ENCODE measurements at places on chromosomes 3 and 15.

GRCh38 chr3:50759015-50759414, 84.3 kb downstream of the DOCK3 start:
- DNase-seq = no peak

GRCh38 chr3:36833160-36833814, 68.9 kb upstream of the DCLK3 start:
- DNase-seq = no peak

DNA sequence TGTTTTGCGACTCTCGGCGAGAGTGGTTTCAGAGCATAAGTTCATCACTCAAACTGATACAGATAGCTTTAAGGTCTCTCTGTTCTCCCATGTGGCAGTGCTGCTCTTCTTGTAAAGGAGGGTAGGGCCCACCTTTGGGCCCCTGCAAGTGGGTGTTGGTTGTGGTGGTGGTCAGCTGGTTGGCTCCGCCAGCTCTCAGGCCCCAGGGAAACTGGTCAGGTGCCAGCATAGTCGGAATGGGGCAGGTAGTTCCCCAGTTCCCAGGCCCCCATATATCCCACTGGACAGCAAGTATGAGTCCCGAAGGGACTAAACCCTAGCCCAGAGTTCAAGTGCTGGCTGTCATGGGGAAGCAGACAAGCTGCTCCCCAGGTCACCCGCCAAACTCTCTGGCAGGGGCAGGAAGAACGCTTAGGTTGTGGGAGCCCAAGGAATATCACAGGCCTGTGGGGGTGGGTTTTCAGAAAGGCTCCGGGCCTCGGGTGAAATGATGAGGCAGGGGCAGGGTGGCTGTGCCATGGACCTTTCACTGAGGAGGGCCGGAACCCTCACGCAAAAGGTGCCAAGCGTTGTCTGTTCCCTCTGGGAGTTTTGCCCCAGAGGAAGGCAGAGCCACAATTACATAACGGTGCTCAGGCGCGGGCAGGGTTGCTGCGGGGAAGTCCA, 185.1 kb downstream of the EFHB start:
- DNase-seq = no peak

DNA sequence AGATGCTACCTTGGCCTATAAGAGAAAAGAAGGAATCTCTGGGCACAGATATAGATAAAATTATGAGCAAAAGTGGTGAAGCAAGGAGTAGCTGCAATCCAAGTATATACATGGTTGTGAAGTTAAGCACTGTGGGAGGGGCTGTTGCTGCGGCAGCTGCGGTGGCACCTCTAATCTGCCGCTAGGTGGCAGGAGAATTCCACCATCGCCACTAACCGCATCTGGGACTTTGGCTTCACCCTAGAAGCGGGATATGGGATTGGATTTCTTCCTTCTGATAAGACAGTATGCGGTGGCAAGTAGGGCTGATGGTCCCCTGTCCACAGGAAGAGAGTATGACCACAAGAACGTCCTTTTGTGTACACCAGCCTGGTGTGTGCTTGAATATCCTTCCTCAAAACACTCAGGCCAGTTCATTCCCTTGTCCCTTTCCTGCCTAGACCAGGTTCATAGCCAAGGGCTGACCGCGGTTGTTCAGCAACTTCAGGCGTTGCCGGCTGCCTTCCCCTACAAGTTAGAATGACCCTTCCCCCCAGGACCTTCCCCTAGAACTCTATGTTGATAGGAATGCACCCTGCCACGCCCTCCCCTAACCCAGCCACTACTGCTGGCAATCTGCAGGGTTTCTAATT, 5.1 kb downstream of the MAGEL2 start:
- peak; percentile 42 for DNase-seq

- no peak for DNase-seq
Observed at GRCh38 chr3:81707996-81708395, 53.4 kb downstream of the GBE1 start.

- DNase-seq = no peak
Observed at GRCh38 chr3:21174461-21174860, 576.5 kb downstream of the ZNF385D start.

- no peak for DNase-seq
Observed at GRCh38 chr3:66980791-66981190, 17.3 kb upstream of the KBTBD8 start.

DNA sequence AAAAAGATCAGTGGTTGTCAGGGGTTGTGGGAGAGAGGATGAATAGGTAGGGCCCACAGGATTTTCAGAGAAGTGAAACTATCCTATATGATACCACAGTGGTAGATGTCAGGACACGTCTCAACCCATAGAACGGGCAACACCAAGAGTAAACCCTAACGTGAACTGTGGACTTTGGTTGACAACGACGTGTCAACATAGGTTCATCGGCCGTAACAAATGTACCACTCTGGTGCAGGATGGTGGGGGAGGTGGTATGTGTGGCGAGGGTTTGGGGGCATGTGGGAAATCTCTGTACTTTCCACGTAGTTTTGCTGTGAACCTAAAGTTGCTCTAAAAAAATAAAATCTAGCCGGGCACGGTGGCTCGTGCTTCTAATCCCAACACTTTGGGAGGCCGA, 13.0 kb upstream of the PIGZ start:
- DNase-seq = no peak

- DNase-seq = no peak
Observed at GRCh38 chr15:72155003-72155621, 36.9 kb downstream of the SENP8 start.

DNA sequence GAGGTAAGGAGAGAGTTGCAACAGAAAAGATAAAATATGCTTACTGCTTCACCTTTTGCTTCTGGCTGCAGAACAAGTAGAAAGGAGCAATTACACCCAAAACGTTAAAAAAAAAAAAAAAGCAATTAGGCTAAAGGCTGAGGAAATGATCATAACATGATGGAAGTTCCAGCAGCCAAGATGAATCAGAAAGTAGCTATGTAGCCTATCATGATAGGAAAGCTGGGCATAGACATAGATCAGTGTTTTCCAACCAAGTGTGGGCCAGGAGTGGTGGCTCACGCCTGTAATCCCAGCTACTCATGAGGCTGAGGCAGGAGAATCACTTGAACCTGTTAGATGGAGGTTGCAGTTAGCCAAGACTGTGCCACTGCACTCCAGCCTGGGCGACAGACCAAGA, 52.6 kb downstream of the AGTR1 start:
- DNase-seq = no peak

- DNase-seq = no peak
Observed at GRCh38 chr3:171333784-171334464, 126.3 kb downstream of the TNIK start.

DNA sequence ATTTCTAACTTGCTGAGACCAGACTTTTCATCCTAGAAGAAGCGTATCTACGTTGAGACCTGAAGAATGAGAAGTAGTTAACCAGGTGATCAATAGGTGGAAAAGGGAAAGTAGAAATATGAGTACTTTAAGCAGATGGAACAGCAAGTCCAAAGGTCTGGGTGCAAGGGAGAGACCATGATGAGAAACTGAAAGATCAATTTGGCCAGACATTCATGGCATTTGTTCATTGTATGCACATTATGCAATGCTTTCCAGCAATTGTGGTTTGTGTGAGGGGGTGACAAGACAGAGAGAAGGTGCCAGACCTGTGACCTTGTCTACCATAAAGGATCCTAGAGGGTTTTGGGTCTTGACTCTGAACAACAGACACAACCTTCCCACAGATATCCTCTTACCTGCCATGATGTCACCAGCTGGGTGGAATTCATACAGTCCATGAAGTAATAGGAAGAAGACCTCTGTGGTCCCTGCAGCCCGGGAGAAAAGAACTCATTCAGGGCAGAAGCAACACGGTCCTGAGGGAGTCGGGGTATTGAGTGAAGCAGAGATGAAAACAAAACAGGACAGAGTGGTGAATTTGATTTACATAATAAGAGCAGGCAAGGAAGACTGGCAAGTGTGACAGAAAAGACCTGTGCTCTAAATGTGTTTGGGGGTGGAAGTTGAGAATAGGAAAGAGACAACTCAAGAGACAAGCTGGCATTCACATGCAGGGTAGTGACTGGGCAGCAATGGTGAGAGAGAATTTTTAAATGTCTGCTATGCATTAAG, 63.4 kb upstream of the PSMD6 start:
- no peak for DNase-seq

DNA sequence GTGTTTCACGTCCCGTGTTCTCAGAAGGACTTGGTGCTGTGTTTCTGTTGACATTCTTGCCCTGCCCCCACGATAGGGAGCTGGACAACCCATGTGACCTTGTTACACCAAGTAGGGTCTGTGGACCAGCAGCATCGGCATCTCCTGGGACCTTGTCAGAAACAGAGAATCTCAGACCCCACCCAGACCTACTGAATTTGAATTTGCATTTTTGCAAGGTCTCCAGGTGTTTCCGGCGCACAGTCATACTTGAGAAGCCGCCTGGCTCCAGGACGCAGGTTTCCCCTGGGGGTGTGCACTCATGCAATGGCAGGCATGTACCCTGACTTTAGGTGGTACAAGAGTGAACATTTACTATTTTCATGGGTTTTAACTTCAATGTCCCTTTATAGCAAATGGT, 117.9 kb downstream of the TLE3 start:
- no peak for DNase-seq

GRCh38 chr3:128262457-128262856, 109.2 kb downstream of the EEFSEC start:
- DNase-seq = no peak

- DNase-seq = no peak
Observed at GRCh38 chr3:193637831-193638230, 44.8 kb downstream of the OPA1 start.

GRCh38 chr3:36210840-36211651, 169.3 kb upstream of the STAC start:
- no peak for DNase-seq

- DNase-seq = no peak
Observed at GRCh38 chr3:56005196-56005805, 463.0 kb downstream of the ERC2 start.

- DNase-seq = no peak
Observed at GRCh38 chr15:68774521-68775235, 46.0 kb downstream of the ANP32A start.

DNA sequence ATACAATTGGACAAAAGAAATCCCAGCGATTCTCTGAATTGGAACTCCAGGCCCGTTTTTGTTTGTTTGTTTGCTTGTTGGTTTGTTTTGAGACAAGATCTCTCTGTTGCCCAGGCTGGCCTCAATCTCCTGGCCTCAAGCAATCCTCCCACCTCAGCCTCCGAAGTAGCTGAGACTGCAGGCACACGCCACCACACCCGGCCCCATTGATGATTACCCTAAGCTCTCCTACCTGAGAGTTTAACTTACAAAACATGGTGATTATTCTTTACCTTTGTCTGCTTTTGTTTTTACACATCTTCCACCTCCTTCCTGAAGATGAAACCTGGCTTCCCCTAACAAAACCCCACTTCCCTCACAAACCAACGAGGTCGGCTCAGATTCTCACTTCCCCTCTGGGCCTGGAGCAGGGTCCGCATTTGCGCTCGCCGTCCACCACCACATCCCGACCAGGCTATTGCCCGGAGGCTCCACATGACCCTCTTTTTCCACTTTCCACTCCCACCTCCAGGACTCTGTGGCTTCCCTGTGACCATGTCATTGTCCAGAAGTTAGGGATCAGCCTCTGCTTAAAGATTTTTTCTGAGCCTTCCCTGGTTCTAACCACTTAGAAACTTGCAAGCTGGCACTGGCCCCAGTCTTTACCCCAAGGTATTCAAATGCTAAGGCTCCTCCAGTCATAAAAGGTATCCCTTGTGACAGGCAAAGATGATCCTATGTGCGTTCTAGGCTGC, 14.8 kb downstream of the KLHL6 start:
- no peak for DNase-seq

DNA sequence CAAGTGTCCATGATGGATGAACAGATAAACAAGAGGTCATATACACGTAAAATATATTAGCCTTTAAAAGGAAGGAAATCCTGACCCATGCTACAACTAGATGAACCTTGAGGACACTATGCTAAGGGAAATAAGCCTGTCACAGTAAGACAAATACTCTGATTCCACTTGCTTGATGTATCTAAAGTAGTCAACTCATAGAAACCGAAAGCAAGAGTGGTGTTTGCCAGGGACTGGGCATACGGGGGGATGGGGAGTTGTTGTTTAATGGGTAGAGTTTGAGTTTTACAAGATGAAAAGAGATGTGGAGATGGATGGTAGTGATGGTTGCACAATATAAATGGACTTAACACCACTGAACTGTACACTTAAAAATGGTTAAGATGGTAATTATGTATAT, 65.4 kb downstream of the C3orf70 start:
- DNase-seq = no peak

DNA sequence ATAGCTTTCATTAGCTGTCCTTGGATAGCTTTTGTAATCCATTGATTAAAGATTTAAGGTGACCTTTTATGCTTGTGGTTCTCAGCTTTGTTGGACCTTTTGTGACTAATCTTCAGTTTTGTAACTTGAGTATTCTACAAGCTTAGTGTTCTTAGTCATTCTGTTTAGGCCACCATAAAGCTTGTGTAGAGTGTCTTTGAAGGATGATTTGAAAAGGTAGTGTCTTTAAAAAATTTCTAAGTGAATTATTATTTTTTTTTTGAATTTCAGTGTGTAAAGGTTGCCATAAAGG, 7.5 kb downstream of the MORF4L1 start:
- DNase-seq = no peak

DNA sequence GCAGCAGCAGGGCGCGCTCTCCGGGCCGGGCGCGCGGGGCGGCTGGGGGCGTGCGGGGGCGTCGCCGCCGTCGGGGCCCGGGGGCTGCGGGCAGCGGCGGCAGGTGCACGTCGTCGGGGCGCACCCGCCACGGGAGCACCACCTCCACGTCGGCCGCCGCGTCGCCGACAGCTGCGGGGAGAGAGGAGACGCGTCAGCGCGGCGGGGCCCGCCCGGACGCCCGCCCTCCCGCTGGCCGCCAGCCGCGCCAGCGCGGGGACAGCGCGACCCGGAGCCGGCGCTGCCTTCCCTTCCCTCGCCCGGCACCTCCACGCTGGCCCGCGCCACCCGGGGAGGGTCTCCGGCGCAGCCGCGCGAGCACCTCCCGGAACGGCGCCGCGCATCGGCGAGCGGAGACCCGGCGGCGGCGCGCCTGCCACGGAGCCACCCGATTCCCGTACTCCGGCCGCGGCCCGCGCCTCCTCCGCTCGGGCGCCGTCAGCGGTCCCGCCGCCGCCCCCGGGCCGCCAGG, 481 bp downstream of the ADAMTS17 start:
- no peak for DNase-seq

- DNase-seq = no peak
Observed at GRCh38 chr15:84794162-84794547, 23.0 kb upstream of the ALPK3 start.

- no peak for DNase-seq
Observed at GRCh38 chr3:44554626-44555592, at the start of gene ZKSCAN7. Gene ZKSCAN7, plus strand, starts transcription at chr3:44555193. Its CDS starts 1,855 bp downstream, at chr3:44557048.

- no peak for DNase-seq
Observed at GRCh38 chr3:107211608-107212007, 165.6 kb upstream of the CCDC54 start.

DNA sequence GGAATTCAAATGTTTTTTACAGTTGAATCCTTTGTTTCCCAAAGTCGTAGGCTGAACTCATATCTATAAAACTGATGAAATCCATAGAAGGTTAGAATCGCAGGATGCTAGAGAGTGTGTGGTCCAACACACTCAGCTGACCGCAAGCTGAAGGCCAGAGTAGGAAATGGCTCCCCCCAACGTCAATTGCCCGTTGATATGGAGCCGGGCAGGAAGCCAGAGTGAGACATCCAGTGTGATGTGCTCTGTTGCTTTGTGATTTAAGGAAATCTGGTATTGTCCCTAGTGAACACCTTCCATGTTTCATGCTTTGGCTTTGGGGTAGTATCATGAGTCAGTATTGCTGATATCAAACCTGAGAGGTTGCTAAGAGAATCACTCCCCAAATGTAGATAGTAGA, 5.8 kb upstream of the MEX3B start:
- DNase-seq = no peak

- no peak for DNase-seq
Observed at GRCh38 chr3:125437631-125438435, 62.7 kb upstream of the ZNF148 start.

- DNase-seq = no peak
Observed at GRCh38 chr3:9064850-9065249, 101.6 kb upstream of the RAD18 start.
